Hematopoietic multipotent progenitor cell treated with erythropoietin and hydrocortisone succinate and interleukin-3 and kit ligand, for 15 days (in vitro differentiated cells): ENCODE measurements at places on chromosomes 4 and X.

GRCh38 chr4:119172223-119172622 is 36.6 kb downstream of the MYOZ2 start:
- DNase-seq: no peak

GRCh38 chr4:139609647-139610046 is 53.6 kb upstream of the SETD7 start:
- no peak for DNase-seq

GRCh38 chrX:69321789-69322188 is 156.5 kb upstream of the PJA1 start:
- no peak for DNase-seq

DNA sequence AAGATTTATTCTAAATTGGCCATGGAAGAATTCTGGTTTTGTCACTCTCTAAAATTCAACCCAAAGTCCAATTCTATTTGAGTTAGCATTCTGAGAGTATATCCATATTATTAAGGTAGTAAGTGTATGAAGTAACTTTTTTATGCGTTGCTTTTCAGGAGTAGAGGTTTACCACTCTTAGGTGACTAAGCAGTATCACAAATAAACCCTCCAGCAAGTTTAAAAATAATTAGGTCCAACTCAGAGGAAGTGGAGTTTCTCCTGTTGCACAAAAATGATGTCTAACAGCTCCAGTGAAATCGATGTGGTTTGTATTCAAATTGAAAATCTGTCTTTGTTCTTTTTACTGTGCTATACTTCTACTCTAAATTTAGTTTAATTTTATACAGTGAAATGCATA is 6.6 kb downstream of the SCML1 start:
- no peak for DNase-seq

DNA sequence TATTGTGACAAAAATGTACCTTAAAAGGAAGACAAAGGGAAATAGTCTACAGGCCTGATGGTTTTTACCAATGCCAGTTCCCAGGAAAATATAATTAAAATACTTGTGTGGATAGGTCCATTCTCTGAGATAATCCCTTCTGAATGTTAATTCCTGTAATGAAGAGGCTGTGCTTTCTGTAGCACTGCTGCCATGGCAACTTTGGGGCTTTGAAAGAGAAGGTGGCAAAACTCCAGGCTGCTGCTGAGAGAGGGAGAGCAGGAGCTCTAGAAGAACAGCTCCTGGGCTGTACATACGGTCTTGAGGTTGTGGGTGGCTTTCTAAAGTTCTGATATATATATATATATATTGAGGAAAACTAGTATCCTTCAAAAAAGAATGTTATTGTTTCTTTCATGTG is 125.4 kb downstream of the PDLIM5 start:
- DNase-seq: no peak

GRCh38 chr4:52983563-52984303 is 121.6 kb downstream of the RASL11B start:
- DNase-seq: peak; percentile 57
